ENCODE measurements at places on chromosomes 5 and 9. TPM values are rescaled to one million over a fixed set of nuclear protein-coding genes. Genes with fewer than 3 reads are reported as not detected.

DNA sequence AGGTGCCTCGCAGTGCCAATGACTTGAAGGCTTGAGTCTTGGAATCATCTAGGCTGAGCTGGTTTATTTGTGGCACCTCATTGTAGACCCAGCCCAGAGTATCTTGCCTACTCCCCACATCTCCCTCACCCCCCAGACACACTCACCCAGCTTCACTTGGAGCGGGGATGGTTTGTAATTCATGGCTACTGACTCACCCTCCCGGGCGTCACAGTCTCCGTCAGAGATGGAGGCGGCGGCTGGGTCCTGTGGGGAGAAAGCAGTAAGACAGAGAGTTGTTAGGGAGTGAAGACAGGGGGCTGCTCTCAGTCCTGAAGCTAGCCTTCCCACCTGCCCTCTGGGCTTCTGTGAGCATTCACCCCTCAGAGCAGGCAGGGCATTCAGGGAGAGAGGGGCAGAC, 29.0 kb upstream of the MYORG start:
- no peaks in the 10 kb centered on the region for H3K36me3 ChIP-seq
- no peaks in the 10 kb centered on the region for H3K4me1 ChIP-seq
- no peak overlapping the region for H3K4me3 ChIP-seq
- H3K27ac ChIP-seq = no peak overlapping the region
- H3K27me3 ChIP-seq = no peaks in the 10 kb centered on the region

DNA sequence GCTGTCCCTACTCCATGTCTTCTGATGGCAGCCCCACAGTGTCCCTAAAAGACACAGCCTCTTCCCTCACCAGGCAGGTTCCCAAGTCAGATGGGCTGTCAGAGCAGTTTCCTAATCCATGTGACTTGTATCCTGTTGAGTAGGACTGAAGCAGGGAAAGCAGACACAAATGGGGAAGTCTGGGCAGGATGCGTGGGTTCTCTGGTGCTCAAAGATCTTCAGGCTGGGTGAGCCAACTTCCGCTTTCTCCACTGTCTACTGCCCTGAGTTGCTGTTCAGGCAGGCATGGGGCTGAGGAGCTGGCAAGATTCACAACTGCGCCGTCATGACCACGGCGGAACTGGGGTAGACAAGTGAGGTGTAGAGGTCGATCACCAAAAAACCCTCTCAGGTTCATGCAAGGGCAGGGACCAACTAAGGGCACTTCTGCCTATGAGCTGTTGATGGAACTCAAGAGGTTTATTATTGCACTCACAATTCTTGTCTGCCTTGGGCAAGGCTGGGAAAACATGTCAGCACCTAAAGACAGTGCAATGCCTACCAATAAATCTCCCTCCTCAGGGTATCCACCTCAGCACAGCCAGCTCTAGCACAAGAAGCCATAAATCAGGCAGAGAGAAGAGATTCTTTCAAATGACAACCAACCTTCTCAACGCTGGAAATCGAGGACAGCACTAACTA, 83.4 kb downstream of the RAPGEF1 start:
- peaks cover 76% of the 10 kb centered on the region for H3K4me1 ChIP-seq
- peak overlapping the region; percentile 2 for H3K4me3 ChIP-seq
- peak; percentile 82 for DNase-seq
- H3K27ac ChIP-seq = peak overlapping the region; percentile 86

AGXT2 gene
- total RNA-seq = not detected

DNA sequence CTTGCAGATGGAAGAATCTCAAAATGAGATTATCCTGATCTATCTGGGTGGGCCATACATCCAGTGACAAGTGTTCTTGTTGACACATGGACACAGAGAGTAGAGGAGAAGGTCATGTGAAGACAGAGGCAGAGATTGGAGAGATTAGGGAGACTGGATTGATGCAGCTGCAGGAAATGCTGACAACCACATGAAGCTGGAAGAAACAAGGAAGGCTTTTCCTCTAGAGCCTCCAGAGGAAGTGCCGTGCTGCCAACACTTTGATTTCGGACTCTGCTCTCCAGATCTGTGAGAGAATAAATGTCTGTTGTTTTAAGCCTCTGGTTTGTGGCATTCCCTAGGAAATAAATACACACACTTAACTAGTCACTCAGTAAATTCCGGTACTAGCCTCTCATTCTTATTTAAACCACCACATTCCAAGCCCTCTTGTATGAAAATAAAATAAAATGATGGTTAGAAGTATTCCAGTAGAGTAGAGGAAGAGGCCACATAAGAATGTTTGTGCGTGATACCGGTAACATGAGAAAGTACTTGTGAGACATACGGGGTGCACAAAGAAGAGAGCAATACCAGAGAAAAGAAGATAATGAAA, 110.9 kb upstream of the DMAC1 start:
- no peaks in the 10 kb centered on the region for H3K27me3 ChIP-seq
- no peaks in the 10 kb centered on the region for H3K36me3 ChIP-seq
- no peak overlapping the region for H3K27ac ChIP-seq
- H3K4me1 ChIP-seq = peaks cover 9% of the 10 kb centered on the region

GRCh38 chr5:35593338-35593737, 24.3 kb upstream of the SPEF2 start:
- H3K4me1 ChIP-seq = no peaks in the 10 kb centered on the region
- DNase-seq = no peak
- H3K27me3 ChIP-seq = peaks cover 27% of the 10 kb centered on the region
- no peak overlapping the region for H3K27ac ChIP-seq

CTSV gene
- 0.38 TPM for total RNA-seq

PTPRD gene
- total RNA-seq = 0.07 TPM

- no peak for DNase-seq
- no peak overlapping the region for H3K4me3 ChIP-seq
These were observed 9.0 kb downstream of the MYMK start for GRCh38 chr9:133515615-133516255.

- DNase-seq = no peak
- H3K4me3 ChIP-seq = no peak overlapping the region
- no peaks in the 10 kb centered on the region for H3K4me1 ChIP-seq
These were observed 88.2 kb upstream of the KLF9 start for GRCh38 chr9:70502690-70503089.

- no peaks in the 10 kb centered on the region for H3K27me3 ChIP-seq
- H3K4me1 ChIP-seq = no peaks in the 10 kb centered on the region
These were observed 551.0 kb downstream of the KIF4B start for GRCh38 chr5:155564541-155564940.

GRCh38 chr9:107373809-107374208, 90.7 kb downstream of the RAD23B start:
- no peaks in the 10 kb centered on the region for H3K27me3 ChIP-seq
- no peaks in the 10 kb centered on the region for H3K36me3 ChIP-seq
- no peaks in the 10 kb centered on the region for H3K4me1 ChIP-seq
- H3K27ac ChIP-seq = no peak overlapping the region
- H3K4me3 ChIP-seq = no peak overlapping the region

- no peak within 1 kb of the TSS for H3K27ac ChIP-seq
- DNase-seq = no peak
- H3K4me3 ChIP-seq = peak within 1 kb of the TSS; percentile 32
These were observed at the start of gene OSMR for GRCh38 chr5:38845526-38846378. Gene OSMR (plus strand): TSS chr5:38846012. CDS start chr5:38869045, 23,033 bp downstream.

GRCh38 chr9:131049829-131050715, 41.1 kb downstream of the LAMC3 start:
- H3K4me3 ChIP-seq = no peak overlapping the region
- DNase-seq = no peak
- no peak overlapping the region for H3K27ac ChIP-seq
- peaks cover 5% of the 10 kb centered on the region for H3K27me3 ChIP-seq
- peaks cover 2% of the 10 kb centered on the region for H3K4me1 ChIP-seq

DNA sequence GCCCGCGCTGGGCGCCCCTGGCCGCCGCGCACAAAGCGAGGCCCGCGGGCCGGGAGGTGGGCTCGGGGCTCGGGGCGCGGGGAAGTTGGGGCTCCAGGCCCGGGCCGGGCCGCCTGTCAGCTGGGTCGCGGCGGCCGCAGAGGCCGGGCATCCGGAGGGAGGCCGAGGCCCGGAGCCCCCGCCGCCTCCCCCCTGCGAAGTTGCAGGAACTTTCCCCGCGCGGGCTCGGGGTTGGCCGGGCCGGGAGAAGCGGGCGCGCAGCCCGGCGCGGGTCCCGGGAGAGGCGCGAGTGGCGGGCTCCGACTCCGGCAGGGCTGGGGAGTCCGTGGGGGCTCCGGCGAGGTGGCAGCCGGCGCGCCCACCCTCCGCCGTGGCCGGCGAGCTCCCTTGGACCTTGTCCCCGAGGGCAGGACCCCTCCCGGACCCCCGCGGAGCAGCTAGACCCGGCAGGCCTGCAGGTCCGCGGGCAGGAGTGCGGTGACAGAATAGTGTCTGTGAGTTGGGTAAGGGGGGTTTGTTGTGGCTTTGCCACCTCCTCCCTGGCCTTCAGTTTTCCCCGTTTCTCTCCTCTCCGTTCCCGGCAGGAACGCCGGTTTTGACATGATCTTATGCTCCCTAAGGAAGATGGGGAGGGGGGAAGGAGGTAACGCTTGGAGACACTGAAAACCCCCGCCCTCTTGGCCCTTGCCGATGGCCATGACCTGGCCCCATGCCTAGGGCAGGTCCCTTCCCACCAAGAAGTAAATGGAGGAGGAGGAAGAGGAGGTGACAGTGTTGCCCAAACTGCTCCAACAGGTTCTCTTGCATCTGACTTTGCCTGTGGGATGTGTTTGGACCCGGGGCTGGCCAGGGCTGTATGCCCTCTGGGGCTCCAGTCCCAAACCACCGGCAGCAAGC, 942 bp downstream of the PHF2 start:
- peak overlapping the region; percentile 72 for H3K27ac ChIP-seq
- H3K4me1 ChIP-seq = peaks cover 21% of the 10 kb centered on the region
- H3K27me3 ChIP-seq = no peaks in the 10 kb centered on the region
- peak; percentile 47 for DNase-seq
- H3K36me3 ChIP-seq = no peaks in the 10 kb centered on the region

GRCh38 chr9:77176686-77177142, 620 bp upstream of the VPS13A start:
- H3K4me1 ChIP-seq = peaks cover 29% of the 10 kb centered on the region
- H3K4me3 ChIP-seq = peak overlapping the region; percentile 97
- H3K27me3 ChIP-seq = peaks cover 2% of the 10 kb centered on the region
- H3K36me3 ChIP-seq = peaks cover 3% of the 10 kb centered on the region
- no peak for DNase-seq

GLRA1 gene
- total RNA-seq = not detected

ENHO gene
- not detected for total RNA-seq

PCDHB4 gene
- total RNA-seq = not detected

DNA sequence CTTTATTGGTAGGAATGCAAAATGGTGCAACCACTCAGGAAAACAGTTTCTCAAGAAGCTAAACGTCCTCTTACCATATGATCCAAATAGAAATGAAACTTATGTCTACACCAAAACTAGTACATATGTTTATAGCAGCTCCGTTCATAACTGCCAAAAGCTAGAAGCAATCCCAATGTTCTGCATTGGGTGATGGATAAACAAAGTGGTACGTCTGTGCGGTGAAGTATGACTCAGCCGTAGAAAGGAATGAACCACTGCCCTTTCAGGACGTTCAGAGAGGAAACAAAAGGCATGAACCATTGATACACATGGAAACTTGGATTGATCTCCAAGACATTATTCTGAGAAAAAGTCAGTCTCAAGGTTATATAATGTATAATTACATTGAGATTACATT, 27.6 kb downstream of the HNRNPH1 start:
- no peak for DNase-seq
- peaks cover 36% of the 10 kb centered on the region for H3K36me3 ChIP-seq
- H3K4me1 ChIP-seq = no peaks in the 10 kb centered on the region
- H3K4me3 ChIP-seq = no peak overlapping the region
- no peak overlapping the region for H3K27ac ChIP-seq

RABL6 gene
- total RNA-seq = 123 TPM

OR1L8 gene
- total RNA-seq = not detected

GRCh38 chr9:132556235-132556634, 26.2 kb upstream of the BARHL1 start:
- peaks cover 2% of the 10 kb centered on the region for H3K4me1 ChIP-seq
- H3K27ac ChIP-seq = no peak overlapping the region
- H3K27me3 ChIP-seq = peaks cover 28% of the 10 kb centered on the region
- H3K36me3 ChIP-seq = peaks cover 5% of the 10 kb centered on the region
- DNase-seq = no peak

CKMT2 gene
- total RNA-seq = not detected

CCNJL gene
- not detected for total RNA-seq

MYOZ3 gene
- total RNA-seq = not detected

ACTBL2 gene
- not detected for total RNA-seq

GRCh38 chr5:1833264-1834021, 32.2 kb downstream of the NDUFS6 start:
- H3K4me3 ChIP-seq = no peak overlapping the region
- peaks cover 2% of the 10 kb centered on the region for H3K4me1 ChIP-seq
- H3K27ac ChIP-seq = no peak overlapping the region
- peaks cover 16% of the 10 kb centered on the region for H3K27me3 ChIP-seq
- DNase-seq = no peak

DNA sequence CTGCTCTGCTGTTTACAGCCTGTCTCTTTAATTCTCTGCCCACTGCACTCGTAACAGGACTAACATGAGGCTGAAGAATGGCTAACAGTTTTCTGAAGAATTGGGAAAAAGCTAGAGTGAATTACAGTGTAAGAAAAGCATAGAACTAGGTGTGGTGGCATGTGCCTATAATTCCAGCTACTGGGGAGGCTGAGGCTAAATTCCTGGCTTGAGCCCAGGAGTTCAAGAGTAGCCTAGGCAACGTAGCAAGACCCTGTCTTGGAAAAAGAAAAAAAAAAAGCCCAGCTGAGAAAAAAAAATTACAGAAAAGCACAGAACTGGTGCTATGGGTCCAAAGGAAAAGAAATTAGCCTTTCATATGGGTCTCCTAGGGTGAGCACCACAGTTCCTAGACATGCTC, 13.9 kb upstream of the UHRF2 start:
- H3K27ac ChIP-seq = no peak overlapping the region
- DNase-seq = no peak
- H3K4me1 ChIP-seq = no peaks in the 10 kb centered on the region
- H3K4me3 ChIP-seq = no peak overlapping the region
- peaks cover 7% of the 10 kb centered on the region for H3K27me3 ChIP-seq

SLC9A3 gene
- 1.7 TPM for total RNA-seq

LRRC70 gene
- 1.2 TPM for total RNA-seq

NDFIP1 gene
- 31.7 TPM for total RNA-seq

- peak overlapping the region; percentile 56 for H3K4me3 ChIP-seq
- H3K27me3 ChIP-seq = no peaks in the 10 kb centered on the region
- no peak for DNase-seq
- peaks cover 36% of the 10 kb centered on the region for H3K4me1 ChIP-seq
- peak overlapping the region; percentile 93 for H3K27ac ChIP-seq
These were observed 301.6 kb downstream of the NR3C1 start for GRCh38 chr5:143101725-143102386.

DNA sequence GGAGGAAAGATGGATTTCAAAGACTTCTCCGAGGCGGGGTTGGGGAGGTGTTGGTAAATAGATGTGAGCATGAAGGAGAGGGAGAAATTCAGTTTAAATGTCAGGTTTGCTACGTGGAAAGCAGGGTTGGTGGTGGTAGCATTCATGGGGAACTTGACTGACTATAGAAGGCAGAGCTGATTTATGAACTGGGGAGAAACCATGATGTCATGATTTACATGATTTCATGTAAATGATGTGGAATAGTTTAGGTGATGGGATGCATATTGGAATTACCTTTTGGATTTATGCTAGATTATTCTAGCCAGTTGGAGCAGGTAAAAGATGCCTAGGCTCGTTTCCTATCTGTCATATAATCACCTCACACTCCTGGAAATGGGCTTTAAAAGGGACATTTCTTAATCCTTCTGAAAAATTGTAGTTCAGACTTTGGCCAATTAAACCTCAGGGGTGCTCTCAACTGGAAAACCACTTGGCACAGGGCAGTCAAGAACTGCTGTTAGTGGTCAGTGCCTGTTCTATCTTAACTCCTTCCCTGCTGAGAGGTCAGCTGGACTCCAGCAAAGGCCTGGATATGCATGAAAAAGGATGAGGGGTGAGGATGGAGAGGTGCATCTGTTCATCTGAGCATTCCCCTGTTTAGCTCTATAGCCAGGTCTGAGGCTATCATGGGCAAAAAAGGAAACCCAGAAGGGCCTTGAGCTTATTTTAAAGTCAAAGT, 50.1 kb upstream of the BASP1 start:
- no peaks in the 10 kb centered on the region for H3K36me3 ChIP-seq
- no peaks in the 10 kb centered on the region for H3K27me3 ChIP-seq
- DNase-seq = no peak
- no peak overlapping the region for H3K27ac ChIP-seq

GDA gene
- total RNA-seq = not detected

All from activated CD8-positive, alpha-beta memory T cell treated with anti-CD3 and anti-CD28 coated beads, Interleukin-2, amount 10 ng/mL, durations not matched to agents 7 days and 5 days (primary cell).